ENCODE measurements at places on chromosomes 4 and X.

- DNase-seq: no peak
These were observed 536.3 kb downstream of the INPP4B start for GRCh38 chr4:142309772-142310171.

- DNase-seq: no peak
These were observed 66.5 kb upstream of the IL1RAPL1 start for GRCh38 chrX:28520786-28521185.

- DNase-seq: no peak
These were observed 1105.9 kb downstream of the ARAP2 start for GRCh38 chr4:35138449-35138848.

GRCh38 chr4:139887962-139888735 lies 222.5 kb downstream of the MGST2 start:
- DNase-seq: no peak

DNA sequence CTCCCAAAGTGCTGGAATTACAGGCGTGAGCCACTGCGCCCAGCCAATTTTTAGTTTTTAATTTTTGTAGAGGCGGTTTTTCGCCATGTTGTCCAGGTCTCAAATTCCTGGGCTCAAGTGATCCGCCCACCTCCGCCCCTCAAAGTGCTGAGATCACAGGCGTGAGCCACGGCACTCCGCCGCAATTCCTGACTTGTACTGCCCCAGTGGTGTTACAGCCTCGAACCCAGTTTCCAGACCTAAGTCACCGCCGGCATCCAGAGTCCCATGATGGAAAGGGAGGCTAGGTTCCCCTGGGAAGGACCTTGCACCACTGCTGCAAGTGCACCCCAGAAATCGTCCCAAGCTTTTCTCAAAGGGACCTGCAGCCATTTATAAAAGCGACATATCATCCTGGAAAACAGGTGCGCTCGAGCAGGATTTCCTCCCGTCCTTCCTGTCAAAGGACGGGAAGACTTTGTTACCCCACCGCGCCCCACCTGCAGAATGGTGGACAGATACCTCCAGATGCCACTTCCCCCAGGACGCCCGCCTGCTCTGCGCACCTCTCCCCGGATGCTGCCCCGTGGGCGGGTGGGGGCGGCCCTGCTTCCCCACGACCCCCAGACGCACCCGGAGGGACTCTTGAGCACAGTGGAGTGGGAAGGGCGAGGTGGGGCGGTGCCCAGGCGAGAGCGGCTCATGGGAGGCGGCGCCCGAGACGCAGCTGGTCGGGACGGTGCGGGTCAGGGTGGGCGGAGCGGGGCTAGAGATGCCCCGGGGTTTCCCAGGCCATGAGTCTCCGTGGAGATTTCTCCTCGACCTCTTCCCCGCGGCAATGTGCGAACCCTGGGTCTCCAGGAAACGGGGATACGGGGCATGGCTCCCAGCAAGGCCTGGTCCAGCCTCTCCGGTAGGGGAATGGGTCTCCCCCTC lies 947 bp upstream of the RPL10 start:
- DNase-seq: no peak

DNA sequence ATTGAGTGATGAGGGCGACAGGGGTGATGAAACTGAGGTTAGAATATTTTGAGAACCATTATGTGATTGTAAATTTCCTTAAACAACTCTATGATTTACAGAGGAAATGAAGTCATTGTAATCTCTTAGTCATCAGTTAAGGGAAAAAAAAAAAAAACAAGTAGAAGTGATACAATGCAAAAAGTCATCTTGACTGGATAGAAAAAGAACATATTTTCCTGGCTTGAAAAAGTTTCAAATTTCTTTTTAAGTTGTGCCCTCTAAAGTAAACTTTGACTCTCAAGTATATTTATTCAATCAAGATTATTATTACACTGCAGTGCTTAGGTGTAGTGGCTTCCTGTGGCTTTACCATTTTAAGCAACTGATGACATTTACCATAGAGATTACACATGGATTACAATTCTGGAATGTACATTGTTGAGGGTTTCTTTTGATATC lies 40.6 kb downstream of the GABRB1 start:
- DNase-seq: no peak

- DNase-seq: no peak
These were observed 43.3 kb downstream of the HOPX start for GRCh38 chr4:56637791-56638190.

DNA sequence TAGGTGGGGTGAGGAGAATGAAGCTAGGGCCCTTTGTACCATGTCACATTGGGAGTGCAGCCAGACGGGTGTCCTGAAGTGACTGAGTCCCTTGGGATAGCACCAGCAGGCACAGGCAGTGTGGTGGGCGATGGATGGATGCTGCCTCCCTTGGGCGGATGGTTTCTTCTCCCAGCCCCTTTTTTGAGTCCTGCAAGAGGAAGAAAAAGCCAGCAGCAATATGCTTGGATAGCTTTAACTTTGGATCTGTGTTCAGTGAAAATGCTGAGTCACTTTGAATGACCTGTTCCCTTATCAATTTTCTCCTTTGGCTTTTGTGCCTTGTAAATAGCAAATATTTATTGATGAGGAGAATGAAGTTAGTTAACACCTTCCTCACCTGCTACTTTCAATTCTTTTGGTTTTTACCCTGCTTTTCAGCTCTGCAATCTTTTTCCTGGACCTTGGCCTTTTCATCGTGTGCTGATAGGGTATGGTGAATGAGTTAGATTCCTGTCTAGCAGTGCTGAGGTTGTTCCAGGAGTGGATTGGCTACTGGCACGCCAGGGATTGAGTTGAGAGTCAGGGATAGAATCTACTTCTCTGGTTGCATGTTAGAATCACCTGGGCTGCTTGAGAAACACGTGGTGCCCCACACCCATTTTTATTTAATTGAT lies 10.2 kb downstream of the DCUN1D4 start:
- no peak for DNase-seq

DNA sequence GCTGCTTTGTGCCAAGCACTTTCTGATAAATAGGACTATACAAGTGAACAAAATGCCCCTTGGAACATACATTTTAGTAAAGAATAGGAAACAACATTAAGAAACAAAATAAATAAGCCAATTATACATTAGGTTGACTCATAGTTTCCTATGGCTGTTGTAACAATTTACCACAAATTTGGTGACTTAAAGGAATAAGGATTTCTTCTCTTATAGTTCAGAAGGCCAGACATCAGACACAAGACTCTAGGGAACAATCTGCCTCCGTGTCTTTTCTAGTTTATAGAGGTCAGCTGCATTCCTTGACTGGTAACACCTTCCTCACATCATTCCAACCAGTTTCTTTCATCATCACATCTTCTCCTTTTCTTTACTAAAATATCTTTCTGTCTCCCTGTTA lies 235.9 kb upstream of the PCDH18 start:
- no peak for DNase-seq

DNA sequence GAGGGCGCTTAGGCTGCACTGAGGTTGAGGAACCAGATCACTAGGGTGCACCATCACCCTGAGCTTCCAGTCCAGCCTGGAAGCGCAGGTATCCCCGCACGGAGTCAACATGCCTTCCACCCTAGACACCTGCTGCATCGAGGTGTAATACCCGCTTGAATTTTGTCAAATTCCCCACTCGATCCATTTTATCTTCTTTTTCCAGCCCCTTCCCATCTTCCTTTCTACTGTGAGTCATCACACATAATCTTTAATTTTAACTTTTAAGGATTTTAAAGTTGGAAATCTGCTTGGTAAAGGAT lies 821 bp downstream of the PLK4 start:
- DNase-seq: no peak

DNA sequence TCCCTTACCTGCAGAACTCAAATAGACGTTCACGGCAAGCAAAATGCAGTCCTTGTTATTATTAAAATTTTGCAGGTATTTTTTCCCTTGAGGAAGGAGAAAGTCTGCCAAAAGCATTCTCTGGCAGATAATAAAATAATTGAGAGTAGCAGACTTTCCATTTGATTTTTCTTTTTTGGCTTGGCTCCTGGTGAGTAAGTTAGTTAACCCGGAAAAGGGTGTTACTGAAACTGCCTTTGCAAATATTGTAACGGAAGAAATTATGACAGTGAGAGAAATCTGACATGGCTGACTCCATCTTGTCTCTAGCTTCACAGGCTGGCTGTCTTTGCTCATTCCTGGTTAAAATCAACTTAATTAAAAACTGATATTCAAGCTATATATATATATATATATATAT lies 100.5 kb downstream of the GPR143 start:
- DNase-seq: no peak

GRCh38 chrX:46754036-46754435 lies 4.9 kb downstream of the SLC9A7 start:
- no peak for DNase-seq

All from H54 (cell line).